ENCODE measurements at places on chromosomes 6 and 20.

GRCh38 chr6:13354331-13355042, 26.1 kb upstream of the TBC1D7 start:
- peak; percentile 72 for DNase-seq

GRCh38 chr6:37077905-37078296, 72.4 kb downstream of the FGD2 start:
- DNase-seq = peak; percentile 65

DNA sequence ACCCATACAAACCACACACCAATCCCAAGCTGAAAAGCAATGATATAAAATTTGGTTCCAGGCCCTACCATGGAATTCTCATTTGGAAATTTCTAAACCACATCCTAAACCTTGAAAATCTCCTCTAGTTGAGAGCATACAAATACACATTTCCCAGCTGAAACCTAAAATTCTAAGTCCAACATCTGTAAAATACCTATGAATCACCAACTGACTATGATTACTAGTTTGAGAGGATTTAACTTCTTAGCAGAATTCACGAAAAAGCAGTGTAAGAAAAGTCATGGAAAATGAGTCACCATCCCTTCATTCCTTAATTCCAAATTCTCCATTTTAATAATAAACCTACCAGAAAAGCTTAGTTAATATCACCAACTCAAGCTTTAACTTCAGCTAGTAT, 15.4 kb downstream of the RANBP9 start:
- peak; percentile 42 for DNase-seq

DNA sequence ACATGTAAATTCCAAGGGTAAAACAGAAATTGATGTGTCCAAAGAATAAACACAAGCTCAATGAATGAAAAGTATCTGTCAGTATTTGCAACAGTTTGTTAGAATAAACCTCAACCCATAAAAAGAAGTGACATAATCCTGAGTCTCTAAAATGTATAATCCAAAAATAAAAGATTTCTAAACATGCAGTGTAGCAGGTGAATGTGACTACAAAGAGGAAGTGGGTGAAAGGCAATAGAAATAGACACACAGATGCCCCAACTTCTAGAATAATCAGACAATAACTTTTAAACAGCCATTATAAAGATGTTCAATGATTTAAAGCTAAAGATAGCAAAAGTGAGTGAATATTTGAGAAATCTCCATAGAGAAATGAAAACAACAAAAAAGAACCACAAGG, 1009.2 kb upstream of the GJE1 start:
- no peak for DNase-seq

DNA sequence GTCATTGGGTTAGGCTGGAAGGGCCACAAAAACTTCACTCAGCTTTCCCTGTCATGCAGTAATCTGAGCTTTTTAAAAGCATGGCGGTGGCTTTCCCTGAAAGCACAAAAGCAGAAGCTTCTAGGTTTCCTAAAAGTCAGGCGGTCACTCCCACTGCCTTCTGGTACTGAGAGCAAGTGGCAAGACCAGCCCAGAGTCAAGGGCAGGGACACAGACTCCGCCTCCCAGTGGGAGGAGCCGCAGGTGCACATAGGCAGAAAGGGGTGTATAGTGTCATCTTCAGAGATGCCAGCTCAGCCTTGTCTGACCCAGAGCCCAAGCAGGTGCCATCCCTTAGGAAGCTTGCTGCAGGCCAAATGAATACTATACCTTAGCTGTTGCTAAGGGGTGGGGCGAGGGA, 18.0 kb upstream of the PACSIN1 start:
- no peak for DNase-seq

DNA sequence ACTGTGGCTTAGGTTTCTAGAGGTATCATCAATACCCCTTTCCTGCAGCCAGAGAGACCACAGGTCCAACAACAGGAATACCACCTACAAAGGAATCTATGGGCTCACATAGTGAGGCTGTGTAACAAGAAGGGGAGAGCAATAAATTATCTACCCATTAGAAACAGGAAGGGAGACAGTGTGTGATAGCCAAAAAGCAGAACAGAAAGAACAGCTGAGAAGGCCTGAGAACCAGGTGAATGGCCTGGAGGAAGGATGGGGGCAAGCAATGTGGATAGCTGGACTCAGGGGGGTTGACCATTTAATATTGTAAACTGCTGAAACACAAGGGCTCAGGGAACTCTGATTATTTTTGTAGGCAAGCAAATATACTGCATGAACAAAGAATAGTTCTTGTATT, 628.2 kb downstream of the COL12A1 start:
- no peak for DNase-seq

- DNase-seq = peak; percentile 64
These were observed 170.6 kb downstream of the PHACTR1 start for GRCh38 chr6:12886961-12887775.

DNA sequence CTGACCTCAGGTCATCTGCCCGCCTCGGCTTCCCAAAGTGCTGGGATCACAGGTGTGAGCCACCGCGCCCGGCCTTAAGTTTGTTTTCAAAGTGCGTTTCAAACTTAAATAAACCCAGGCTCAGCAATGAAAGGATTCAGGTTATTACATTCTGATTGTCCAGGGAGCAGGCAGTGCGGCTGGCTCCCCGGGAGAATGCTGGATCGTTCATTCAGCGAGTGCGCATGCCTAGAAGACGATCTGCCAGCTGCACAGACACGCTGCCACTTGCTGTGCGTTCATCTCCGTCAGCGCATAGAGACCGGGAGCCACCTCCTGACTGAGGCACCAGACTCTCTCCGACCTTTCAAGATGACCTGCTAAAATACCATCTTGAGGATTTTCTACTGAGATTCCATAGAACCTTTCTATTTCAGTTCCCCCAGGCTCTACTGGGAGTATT, 163.9 kb upstream of the ZNF217 start:
- no peak for DNase-seq

DNA sequence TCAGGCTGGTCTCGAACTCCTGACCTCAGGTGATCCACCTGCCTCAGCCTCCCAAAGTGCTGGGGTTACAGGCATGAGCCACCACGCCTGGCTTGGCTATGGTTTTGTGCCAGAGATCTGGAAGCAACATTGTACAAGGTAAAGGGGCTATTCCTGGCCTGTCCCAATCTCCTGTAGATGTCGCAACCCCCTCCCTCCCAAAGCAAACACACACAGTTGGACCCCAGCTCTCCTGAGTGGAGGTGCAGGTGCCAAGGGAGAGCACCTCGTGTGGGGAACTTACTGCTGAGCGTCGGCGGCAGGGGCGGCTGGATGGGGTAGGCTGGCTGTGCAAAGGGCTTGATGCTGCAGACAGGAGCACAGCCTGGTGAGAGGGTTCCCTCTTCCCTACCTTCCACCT, 8.8 kb downstream of the RPL10A start:
- DNase-seq = no peak

DNA sequence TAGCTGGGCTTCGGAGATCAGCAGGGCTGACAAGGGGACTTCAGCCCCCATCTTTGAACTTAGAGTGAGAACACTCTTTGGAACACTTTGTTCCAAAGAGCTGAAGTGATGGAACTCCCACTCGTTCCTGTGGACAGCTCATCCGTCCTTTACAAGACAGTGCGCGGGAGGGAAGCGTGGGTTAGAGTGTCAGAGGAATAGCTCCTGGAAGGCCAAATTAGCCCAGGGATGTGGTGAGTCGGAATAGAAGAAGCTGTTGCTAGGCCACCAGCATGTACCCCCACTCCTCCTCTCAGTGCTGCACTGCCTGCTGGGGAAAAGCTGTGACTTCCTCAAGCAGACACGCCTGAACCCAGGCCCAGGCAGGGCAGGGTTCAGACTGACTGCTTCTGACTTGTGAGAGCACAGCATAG, 1.7 kb downstream of the SDCBP2 start:
- no peak for DNase-seq

DNA sequence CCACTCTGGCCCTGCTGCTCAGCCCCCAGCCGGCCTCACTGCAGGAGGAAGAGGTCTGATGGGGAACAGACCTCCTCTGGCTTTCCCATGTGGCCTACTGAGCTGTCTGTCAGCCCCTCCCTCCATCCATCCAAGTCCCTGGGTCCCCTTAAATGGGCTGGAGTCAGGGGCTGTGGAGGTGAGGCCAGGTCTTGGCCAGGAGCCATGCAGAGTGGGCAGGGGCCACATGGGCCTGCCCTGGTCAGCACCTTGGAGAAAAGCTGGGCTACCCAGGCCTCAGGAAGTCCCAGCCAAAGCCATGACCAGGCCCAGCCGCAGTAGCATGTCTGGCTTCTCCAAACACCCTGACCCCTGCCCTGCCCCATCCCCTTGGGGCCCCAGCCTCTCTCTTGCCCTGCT, 6.3 kb downstream of the SPDEF start:
- no peak for DNase-seq

GRCh38 chr6:108556250-108556649, 4.5 kb upstream of the FOXO3 start:
- DNase-seq = no peak

GRCh38 chr6:165220045-165220444, 89.4 kb downstream of the C6orf118 start:
- DNase-seq = no peak

DNA sequence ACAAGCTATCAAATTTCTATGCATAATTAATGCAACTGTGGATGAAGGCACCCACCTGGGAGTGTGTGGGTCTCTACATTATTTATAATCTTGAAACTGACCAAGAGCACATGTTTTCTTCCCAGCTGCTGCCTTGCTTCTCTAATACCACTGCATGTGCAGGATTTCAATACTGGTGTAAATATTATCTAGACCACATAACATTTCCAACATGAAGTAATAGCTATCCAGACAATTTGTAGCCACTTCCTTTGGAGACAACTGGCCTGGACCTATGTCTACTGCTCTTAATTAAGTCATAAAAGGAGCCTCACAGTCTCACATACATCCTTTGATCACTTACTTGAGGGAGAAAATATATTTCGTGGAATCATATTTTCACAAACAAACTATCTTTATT, 180.7 kb downstream of the HIVEP2 start:
- no peak for DNase-seq

GRCh38 chr6:21109391-21110178, 484.0 kb upstream of the SOX4 start:
- peak; percentile 86 for DNase-seq

DNA sequence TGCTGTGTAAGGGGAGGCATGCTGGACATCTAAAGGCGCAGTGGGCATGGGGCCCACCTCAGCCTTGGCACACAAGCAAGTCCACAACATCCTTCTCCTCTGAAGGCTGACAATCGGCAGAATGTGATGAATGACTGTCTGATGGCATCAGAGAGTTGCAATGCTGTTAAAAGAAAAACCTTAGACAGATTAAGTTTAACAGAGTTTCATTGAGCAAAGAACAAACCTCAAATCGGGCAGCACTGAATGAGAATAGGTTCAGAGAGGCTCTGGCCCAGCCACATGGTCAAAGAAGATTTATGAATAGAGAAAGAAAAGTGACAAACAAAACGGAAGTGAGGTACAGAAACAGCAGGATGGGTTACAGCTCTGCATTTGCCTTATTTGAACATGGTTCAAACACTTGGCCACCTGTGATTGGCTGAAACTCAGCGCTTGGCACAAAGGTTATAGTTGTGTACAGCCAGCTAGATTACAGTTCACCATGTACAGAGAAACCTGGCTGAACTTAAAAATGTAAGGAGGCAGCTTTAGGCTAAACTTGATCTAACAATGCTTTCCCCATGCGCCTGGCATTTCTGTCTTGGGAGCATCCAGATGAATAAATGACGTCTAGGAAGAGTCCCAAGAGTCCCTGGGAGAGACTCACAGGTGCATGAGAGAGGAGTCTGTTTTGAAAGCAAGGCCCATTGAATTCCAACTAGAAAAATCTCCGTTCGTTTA, 98.3 kb upstream of the IYD start:
- DNase-seq = no peak

GRCh38 chr20:45470937-45471336, 1.4 kb downstream of the WFDC2 start:
- DNase-seq = peak; percentile 20

DNA sequence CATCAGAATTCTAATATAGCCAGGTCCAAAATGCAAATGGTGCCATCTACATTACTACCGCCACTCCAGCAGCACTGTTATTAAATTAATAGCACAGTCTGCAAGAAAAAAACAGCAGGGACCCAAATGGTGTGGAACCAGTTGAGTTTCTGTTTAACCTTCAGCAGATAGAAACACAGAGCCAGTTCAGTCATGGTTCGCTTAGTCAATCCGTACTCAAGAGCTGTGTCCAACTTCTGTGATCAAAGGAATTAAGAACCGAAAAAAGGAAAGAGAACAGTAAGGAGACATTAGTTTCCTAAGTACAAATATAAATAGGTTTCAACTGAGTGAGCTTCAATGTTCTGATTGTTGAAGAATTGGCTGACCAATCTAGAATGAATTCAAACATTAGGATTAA, 107.7 kb downstream of the TRDN start:
- no peak for DNase-seq

DNA sequence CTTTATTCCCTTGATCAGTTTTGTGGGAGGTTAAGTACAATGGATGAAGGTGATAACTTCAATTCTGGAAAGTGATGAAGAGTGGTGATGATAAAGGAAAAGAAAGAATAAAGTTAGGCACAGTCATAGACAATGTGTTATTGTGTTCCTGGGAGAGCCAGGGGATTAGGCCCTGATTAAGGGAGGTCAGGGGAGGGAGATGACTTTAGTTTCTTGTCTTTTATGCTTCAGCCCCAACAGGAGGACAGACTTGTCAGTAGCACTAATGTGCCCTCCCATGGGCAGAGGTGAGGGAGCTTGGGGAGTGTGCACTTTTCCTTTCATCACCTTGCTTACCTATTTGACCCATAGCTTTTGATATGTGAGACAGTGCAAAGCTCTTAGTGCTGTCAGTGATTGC, 115.7 kb downstream of the CD109 start:
- no peak for DNase-seq

GRCh38 chr6:14682812-14683211, 563.1 kb upstream of the JARID2 start:
- DNase-seq = peak; percentile 35

- DNase-seq = peak; percentile 68
These were observed 82.1 kb downstream of the PSMG4 start for GRCh38 chr6:3340894-3341293.

DNA sequence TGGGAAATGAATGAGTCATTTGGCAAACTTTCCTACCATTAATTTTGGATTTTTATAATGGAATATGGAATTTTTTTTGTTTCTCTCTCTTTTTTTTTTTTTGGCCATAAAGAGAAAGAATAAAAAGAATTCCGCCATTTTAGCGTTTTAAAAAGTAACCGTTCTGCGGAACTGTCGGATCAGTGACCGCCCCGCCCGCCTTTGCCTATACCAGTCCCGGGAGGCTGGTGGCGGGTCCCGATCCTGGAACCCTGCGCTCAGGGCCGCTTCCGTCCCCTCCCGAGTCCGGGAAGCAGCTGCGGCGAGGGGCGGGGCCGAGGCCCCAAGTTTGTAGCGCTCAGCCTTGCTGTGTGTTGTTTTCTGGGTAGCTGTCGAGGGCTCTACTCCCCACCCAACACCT, 609 bp downstream of the L3MBTL1 start:
- peak; percentile 11 for DNase-seq

DNA sequence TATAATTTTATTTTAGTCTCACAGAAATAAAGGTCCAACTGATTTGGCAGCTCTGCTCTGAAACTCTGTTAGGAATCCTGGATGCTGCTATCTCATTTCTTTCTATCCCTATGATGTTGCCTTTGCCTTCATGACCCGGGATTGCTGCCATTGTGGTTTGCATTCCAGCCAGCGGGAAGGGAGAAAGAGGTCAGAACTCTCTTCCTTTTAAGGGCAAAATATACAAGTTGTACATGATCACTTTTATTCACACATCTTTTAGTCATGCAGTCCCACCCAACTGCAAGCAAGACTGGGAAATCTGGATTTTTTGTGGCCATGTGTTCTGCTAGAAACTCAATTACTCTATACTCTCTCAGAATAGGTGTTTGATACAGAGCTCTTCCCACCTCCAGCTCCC, 263.1 kb upstream of the ZFP64 start:
- peak; percentile 71 for DNase-seq

- no peak for DNase-seq
These were observed 97.5 kb upstream of the MYLIP start for GRCh38 chr6:16031278-16031981.
